T-helper 2 cell treated with Interferon-gamma antibody and Interleukin-4, amounts not matched to agents 5 μg/mL and 100 μg/mL, for 36 hours (primary cell): ENCODE measurements at places on chromosomes 12 and 14.

GRCh38 chr14:24095271-24096068, 1.4 kb downstream of the PCK2 start:
- peak; percentile 73 for DNase-seq

GRCh38 chr14:73748858-73749357, 34.7 kb upstream of the PNMA1 start:
- DNase-seq = no peak

GRCh38 chr12:24977060-24977459, 28.2 kb upstream of the BCAT1 start:
- no peak for DNase-seq

GRCh38 chr12:13372386-13372785, 175.9 kb downstream of the EMP1 start:
- DNase-seq = no peak

GRCh38 chr12:52708010-52708409, 4.7 kb upstream of the KRT77 start:
- DNase-seq = no peak

GRCh38 chr14:24734917-24735500, 101.0 kb upstream of the GZMB start:
- no peak for DNase-seq

DNA sequence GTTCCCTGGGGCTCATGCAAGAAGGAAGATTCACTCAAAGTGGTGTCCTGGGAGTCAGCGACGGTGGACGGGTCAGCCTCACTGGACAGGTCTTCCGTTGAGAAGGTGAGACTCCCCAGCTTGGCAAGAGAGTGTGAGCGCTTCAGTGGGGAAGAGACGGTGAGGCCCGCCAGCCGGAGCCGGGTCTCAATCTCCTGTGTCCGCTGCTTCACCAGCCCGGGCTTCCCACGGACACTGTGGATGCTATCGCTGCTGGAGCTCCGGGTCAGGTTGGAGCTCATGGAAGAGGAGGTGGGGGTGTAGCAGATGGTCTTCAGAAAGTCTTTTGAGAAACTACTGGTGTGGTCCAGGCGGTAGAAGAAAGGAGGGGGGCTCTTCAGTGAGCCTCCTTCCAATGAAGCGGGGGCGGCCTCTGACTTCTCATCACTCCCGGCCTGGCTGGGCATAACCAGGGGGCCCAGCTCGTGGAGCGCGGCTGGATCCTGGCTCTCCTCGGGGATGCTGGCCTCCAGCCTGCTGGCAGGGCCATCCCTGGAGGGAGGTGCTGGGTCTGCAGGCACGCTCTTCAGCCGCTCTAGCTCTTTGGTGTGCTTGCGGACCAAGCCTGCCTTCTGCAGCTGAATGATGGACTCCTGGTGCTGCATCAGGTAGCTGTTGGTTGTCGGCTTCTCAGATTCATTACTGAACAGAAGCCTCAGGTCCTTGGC, 56.9 kb upstream of the CORO1C start:
- no peak for DNase-seq

- DNase-seq = no peak
Measured at GRCh38 chr12:123131879-123132402, 18.9 kb downstream of the PITPNM2 start.

GRCh38 chr14:92595267-92595666, 81.7 kb downstream of the RIN3 start:
- no peak for DNase-seq

DNA sequence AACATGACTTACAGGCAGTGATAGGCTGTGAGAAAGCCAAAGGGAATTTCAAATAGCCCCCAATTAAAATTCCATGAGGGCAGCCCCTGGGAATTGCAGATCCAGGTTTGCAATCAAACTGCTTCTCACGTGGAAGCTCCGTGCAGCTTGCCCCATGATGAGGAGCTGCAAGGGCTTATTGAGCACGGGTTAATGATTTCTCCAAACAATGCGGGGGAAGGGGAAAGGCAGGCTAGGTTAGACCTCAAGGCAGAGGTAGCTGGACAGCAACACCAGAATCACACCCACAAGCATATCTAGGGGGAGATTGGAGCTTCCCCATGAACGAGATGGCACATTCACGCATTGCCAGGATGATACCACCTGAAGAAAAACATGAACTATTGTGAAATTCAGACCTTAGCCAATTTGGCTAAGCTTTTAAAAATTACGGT, 5.0 kb upstream of the DUSP6 start:
- DNase-seq = no peak

GRCh38 chr12:42482041-42482747, 107.4 kb downstream of the PRICKLE1 start:
- DNase-seq = no peak

DNA sequence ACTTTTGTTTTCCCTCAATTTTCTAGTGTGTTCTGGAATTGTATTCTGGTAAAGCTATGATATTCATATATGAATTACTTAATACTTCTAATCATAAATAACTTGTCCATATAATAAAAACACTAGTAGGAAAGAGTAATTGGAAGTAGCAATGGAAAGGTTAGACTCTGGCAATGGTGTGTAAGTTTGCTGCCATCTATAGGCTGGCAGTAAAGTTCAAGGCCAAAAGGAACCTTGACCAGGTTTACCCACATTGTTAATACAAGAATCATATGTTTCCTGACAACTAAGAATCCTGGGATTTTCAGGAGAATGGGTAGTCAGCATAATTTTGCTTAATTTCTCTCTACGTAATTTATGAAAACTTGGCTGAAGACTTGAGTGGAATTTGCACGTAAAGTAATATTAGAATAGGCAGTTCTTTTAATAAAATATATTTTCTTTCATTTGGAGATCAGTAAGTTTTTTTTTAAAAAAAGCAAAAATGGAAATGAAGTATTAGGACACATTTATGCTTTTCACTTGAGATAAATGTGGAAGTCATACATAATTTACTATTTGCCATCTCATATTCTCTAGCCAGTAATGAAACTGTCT, 926.7 kb downstream of the GALC start:
- DNase-seq = no peak

DNA sequence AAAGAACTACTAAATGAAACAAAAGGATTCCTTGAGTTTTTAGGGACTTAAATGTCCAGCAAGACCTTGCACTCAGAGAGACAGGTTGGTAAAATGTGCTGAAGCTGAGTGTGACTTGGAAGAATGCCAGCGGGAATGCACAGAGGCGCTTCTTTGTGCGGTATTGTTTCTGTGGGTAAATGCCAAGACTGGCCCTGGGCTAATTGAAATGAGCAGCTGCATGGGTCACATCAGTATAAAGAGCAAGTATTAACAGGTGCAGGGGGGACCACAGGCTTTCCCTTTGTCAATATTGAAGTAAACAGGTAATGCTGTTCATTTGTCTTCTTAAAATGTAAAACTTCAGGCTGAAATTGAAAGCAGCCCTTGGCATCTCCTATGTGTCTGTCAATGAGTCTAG, 74.3 kb downstream of the LMO3 start:
- no peak for DNase-seq

DNA sequence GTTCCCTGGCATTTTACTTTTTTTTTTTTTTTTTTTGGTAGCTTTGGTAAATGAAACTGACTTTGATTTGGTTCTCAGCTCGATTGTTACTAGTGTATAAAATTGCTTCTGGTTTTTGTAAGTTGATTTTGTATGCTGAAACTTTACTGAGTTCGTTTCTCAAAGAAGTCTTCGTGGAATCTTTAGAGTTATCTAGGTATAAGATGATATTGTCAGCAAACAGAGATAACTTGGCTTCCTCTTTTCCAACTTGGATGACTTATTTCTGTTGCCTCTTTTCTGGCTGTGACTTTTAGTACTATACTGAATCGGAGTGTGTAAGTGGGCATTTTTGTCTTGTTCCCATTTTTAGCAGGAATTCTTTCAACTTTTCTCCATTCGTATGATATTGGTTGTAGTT, 28.1 kb downstream of the USP15 start:
- DNase-seq = no peak

DNA sequence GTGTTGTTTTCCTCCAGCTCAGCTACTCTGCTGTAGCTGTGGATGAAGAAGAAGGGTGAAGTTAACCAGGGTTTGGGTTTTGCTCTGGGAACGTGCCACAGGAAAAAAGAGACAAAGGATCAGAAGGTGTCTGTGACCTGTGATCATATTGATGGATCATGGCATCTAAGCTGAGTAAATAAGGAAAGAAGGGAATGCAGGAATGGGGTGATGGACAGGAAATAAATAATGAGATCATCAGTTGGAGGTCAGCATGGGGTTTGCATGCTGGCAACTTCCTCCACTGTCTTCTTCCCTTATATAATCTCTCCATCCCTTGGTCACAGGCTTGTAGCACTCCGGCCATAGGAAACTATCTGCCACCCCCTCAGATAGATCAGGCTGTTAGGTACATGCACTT, 430.3 kb upstream of the PDE3A start:
- DNase-seq = no peak

DNA sequence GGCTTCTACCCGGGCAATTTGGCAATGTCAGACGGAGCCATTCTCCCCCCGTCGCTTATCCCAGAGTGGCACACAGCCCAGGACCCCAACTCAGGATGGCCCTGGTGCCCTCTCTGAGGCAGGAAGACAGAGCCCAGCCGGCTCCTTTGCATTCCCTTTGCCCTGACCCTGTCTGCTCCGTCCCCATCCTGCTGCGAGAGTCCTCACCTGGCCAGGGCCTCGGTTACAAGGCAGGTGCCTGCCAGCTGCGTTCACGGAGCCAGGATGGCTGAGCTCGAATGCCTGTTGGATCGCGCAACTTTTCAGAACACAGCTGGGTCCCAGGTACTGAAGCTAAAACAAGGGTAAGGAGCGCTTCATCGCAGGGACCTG, 18.6 kb downstream of the LRTM2 start:
- DNase-seq = no peak

- DNase-seq = no peak
Measured at GRCh38 chr12:95214466-95214865, 2.8 kb downstream of the FGD6 start.

- DNase-seq = no peak
Measured at GRCh38 chr12:68612202-68612601, 1.5 kb downstream of the RAP1B start.

DNA sequence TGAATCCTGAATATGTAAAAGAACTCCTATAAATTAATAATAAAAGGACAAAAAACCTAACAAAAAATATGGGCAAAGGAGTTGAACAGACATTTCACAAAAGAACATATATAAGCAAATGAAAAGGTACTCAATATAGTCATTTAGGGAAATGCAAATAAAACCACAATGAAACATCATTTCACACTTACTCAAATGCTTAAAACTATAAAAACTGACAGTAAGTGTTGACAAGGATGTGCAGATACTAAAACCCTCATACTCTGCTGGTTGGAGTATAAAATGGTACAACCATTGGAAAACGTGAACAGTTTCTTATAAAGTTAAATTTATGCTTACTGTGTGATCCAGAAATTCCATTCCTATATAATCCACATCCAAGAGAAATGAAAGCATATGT, 247.1 kb downstream of the GXYLT1 start:
- DNase-seq = no peak

GRCh38 chr14:93803408-93804318, 15.4 kb upstream of the PRIMA1 start:
- DNase-seq = no peak

GRCh38 chr12:57239587-57240065, 10.1 kb downstream of the SHMT2 start:
- DNase-seq = no peak

- no peak for DNase-seq
Measured at GRCh38 chr14:23539248-23540140, 12.1 kb downstream of the ZFHX2 start.

GRCh38 chr12:14431975-14432374, 66.5 kb downstream of the ATF7IP start:
- no peak for DNase-seq

- DNase-seq = no peak
Measured at GRCh38 chr12:48420039-48420775, 52.2 kb upstream of the ANP32D start.

GRCh38 chr12:84079626-84080025, 833.0 kb downstream of the SLC6A15 start:
- DNase-seq = no peak

DNA sequence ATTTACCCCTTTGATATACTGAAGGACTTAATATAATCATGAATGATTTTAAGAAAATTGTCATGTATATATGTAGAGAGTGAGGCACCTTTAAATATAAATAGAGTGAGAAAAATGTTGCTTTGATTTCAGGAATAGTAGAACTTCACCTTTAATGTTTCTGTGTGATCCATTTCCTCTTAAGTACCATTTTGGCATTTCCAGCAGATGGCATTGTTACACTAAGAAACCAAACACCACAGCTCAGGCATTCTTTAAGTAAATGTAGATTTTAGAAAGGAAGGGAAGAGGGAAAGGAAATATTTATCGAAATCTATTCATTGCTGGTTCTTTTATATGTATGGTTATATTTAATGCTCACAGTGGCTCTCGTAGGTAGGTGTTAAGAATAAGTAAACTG, 556.7 kb upstream of the FBXO33 start:
- DNase-seq = no peak

- no peak for DNase-seq
Measured at GRCh38 chr12:109925185-109925840, 25.2 kb downstream of the TCHP start.

DNA sequence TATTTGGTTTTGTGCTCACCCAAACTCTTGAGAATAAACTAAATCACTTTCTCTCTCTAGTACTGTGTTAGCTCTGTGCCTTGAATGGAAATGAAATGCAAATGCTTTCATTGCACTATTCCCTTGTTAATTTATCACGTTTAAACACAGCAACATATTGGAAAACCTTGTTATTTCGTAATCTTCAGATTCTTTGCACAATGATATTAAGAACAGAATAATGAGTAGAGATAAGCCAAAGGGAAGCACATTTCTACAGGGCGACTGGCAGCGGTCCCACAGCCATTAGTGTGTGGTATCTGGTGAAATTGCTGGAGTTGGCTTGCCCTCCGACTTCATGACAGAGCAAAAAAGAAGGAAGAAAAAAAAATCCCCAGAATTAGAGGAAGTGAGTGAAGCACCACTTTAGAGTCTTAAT, 166.1 kb upstream of the E2F7 start:
- no peak for DNase-seq

GRCh38 chr12:95942101-95942523, 302 bp downstream of the CCDC38 start:
- DNase-seq = no peak

DNA sequence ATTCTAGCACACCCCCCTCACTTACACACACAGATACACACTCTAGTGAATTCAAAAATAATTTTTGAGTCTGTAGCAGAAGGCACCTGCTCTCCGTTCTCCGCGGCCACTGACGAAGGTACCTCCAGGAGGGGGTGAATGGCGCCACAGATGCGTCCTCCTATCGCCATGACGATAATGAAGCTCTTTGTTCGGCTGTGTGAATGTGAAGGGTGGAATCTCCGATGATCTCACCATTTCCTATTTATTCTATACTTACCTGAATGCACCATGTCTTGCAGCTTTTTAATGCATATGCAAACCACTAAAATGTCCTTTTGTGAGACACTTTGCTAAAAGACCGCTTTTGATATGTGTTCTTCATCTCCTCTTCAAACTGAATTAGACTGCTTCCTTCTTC, 162.7 kb downstream of the EGLN3 start:
- no peak for DNase-seq
